MCF 10A (cell line): ENCODE measurements at places on chromosomes 3 and 15.

DNA sequence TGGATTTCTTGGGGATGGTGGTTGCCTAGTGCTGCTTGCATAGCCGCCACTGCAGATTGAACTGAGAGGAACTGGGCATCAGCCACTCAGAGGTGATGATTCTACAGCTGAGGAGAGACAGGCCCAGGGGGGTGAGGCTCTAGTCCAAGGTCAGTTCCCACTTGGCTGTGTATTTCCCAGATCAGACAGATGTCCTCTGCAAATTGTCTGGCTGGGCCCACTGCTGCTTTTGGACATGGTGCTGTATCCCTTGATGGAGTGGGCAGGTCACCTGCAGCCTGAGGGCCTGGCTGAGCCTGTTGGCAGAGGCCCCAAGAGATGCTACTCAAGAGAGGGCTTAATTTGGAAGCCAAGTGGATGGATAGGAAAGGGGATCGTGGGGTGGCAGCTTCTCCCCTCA is 124.5 kb upstream of the CTDSPL start:
- DNase-seq = no peak

- DNase-seq = no peak
These were observed 152.3 kb downstream of the NR1I2 start for GRCh38 chr3:119934249-119934648.

DNA sequence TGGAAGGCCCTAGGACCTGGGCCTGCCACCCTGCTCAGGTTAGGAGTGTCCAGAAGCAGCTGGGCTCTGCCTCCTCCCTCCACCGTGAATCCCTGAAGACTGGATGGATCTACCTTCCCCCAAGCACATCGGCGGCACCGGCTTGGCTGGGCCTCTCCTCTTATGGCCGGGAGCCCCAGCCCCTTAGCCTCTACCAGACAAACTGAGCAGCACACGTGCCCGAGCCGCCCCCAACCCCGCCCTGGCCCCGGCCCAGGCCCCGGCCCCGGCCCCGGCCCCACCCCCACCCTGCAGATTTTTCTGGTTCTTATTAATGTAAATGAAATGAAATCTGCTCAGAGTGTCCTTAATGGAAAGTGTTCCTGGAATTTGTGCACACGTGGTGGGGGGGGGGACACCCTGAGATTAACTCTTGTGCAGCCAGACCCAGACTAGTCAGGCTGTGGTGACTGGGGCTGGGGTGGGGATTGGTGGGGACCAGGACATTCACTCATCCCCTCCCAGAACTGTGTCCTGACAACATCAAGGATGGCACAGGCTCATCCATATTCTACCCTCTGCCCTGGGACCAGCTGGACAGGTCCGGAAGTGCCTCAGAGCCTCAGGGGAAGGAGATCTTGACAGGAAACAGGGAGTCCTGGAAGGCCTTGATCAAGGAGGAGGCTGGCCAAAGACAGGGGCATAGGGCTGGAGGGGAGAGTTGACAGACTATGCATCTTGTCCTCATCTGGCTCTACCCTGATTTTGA is 30.9 kb upstream of the SEMA3F start:
- peak; percentile 23 for DNase-seq

DNA sequence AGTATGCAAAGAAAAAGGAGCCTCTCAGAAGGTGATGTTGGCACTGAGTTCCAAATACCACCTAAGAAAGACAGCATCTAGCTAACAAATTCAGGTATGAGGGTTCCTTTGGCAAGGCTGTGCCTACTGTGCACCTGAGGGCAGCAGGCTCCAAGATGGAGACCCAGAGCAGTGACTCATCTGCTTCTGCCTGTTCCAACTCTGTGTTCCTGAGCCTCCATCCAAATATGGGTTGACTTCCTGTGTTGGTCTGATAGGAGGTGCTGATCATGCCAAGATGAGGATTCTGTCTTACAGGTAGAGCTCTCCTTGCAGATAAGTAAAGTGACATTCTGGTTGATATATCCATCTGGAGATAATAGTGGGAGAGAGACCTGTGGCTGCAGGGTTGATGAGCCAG is 26.0 kb downstream of the SV2B start:
- peak; percentile 43 for DNase-seq

GRCh38 chr3:52149021-52149420 is 5.2 kb downstream of the POC1A start:
- DNase-seq = no peak

DNA sequence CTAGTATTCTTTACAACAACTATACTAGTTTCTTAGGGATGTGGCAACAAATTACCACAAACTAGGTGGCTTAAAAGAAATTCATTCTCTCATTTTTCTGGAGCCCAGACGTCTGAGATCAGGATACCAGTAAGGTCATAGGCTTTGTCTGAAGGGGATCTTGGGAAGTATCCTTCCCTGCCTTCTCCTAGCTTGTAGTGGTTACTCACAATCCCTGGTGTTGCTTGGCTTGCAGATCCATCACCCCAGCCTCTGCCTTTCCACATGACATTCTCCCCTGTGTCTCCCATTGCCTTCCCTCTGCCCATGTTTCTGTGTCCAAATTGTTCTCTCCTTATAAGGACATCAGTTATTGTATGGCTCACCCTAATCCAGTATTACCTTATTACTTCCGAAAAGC is 24.3 kb upstream of the CLDN1 start:
- no peak for DNase-seq

DNA sequence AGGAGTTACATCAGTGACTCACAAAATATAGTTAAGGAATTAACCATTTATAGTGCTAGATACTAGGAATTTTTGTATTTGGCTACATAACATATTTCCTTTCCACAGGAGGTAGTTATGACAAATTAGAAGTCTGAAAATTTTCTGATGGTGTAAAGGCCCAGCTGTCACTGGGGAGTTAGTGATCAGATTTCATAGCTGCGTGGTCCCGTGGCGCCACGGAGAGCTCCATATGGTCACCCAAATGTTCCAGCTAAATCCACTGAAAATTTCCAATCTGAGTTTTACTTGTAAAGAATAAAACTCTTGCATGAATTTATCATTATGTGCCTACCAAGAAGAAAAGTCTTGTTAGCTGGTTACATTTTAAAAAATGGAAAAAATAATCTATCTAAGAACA is 368.9 kb upstream of the PLSCR5 start:
- no peak for DNase-seq
